ENCODE measurements at places on chromosomes 1 and 21.

GRCh38 chr1:85734931-85735330, 26.7 kb upstream of the ZNHIT6 start:
- no peak for DNase-seq

GRCh38 chr21:44579056-44579832, 1.2 kb downstream of the KRTAP10-5 start:
- DNase-seq, result no peak

DNA sequence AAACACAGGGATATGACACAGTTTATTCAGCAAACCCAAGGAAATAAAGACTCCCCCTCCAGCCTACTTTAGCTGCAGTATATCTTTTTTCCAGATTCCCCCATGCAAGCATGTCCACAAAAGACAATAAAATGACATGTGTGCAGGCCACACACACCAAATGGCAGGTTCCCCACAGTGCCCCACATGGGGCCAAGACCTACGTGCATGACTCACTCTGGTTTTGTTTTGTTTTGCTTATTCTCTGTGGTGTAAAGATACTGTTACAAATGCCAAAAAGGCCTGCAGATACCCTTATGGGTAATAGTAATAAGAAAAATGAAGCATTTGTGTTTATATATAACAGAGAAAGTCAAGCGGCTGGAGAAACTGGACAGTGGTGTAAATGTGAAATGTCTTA, 71.6 kb downstream of the RD3 start:
- DNase-seq, result no peak

- no peak for DNase-seq
These were observed 64.9 kb downstream of the RUNX3 start for GRCh38 chr1:24865168-24865567.

GRCh38 chr1:27086026-27086425, 68.9 kb downstream of the SLC9A1 start:
- DNase-seq, result no peak

GRCh38 chr1:74689621-74690363, 16.2 kb upstream of the ERICH3 start:
- no peak for DNase-seq

- no peak for DNase-seq
These were observed 119.8 kb downstream of the OSBPL9 start for GRCh38 chr1:51736702-51737101.

DNA sequence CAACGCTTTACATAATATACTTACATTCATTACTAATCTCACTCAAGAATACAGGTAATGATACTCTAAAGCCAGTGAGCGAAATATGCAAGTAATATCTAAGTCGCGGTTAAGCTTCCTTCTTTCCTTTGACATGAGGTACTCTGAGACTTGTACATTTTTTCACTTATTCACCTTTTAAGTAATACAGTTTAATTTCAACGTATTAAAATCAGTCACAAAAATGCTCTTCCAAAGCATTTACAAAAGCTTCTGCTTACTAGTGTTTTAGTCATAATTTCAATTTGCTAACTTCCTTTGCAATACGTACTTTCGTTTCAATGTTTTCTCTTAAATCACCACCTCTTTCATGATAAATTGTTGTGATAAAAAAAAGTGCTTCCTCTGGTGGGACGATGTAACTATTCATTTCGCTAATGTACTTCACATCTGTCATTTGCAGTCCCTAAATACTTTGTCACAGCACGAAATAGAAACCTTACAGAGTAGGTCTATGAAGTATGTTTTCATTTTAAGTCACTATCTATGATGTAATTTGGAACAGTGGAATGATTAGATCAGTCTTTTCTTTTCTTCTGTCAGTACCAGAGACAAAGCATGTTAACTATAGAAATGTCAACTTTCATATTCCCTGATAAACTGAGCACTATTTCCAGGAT, 34.0 kb upstream of the ADGRL4 start:
- no peak for DNase-seq

- DNase-seq, result no peak
These were observed 77.0 kb downstream of the CAMK2N1 start for GRCh38 chr1:20409012-20409411.

DNA sequence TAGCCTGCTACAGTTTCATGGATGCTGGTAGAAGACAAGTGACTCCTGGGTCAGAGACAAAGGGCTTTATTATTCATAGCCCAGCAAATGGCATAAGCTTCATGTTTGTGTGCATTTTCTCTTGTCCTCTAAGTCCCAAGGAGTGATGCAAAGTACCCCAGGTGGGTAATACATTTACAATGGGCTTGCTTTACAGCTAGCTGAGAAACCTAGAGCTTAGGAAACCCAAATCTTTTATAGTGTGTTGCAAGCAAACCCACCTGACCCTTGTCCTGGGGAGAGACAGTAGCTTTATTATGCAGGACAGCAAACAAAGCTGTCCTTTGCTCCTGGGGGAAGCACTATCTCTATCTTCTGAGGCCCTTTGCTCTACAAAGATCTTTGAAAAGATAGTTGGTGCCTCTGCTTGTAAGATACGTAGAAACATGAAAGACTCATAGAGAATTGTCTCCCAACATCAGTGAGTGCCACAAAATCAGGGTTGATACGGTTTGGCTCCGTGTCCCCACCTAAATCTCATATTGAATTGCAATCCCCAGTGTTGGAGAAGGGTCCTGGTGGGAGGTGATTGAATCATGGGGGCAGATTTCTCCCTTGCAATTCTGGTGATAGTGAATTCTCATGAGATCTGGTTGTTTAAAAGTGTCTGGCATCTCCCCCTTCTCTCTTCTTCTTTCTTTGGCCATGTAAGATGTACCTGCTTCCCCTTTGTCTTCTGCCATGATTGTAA, 315.8 kb upstream of the USP24 start:
- DNase-seq, result no peak

DNA sequence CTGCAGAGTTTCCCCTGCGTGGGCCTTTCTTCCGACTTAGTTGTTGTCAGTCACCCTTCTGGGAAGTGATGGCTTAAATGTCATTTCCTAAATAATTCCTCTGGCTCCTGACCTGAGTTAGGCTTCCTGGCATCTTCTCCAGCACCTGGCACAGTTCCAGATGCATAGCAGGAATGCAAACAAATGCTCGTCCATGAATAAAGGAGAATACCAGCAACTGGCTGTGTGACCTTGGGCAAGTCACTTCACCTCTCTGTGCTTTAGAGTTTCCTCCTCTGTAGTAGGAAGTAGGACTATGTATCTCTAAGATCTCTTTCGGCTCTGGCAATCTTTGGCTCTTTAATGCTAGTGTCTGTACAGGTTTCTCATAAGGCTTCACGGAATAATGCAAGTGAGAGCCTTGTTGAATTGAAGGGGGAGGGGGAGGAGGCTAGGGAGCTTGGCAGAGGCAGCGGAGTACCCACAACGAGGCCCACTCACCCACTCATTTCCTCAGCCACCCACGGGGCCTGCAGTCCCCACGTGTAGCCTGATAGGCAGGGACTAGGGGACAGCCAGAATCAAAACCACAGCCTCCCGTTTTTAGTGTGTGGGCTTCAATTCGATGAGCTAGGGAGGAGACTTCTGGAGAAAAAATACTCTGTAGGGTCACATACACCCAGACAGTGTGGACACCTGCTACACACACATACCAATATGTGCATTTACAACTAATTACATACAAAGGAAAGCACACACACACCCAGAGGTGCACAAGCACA, 48.1 kb downstream of the TENT5C start:
- no peak for DNase-seq

GRCh38 chr1:164982545-164982944, 374.0 kb downstream of the LMX1A start:
- no peak for DNase-seq

DNA sequence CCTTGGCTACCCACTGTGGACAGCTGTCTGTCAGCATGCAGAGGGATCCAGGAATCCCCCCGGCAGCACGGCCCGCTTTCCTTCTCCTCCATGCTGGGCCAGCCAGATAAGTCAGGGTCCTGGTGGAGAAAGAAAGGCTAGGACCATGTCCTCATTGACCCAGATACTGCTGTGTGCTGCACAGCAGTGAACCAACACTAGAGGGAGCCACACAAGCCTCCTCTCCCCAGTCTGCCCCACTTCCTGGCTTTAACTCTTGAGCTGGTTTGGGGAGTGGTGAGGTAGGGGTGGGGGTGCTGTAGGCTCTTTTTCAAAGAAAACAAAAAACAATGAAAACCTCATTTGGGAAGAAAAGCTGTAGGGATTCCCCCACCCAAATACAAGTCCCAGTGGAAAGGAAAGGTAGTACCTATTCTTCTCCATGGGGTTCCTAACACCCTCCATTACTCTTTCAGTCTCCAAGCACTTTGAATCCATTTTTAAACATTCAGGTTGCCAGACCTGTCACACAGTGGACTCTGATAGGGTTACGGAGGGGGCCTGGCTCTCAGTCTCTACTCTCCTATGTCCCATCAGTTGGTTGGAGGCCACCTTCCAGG, 84.9 kb upstream of the CD1D start:
- DNase-seq, result no peak

- DNase-seq, result no peak
These were observed 37.4 kb downstream of the ZNF496 start for GRCh38 chr1:247294282-247294681.

- no peak for DNase-seq
These were observed 53.1 kb downstream of the RIMS3 start for GRCh38 chr1:40612345-40612831.

Data from esophagus squamous epithelium (tissue), 5 donors.